ENCODE measurements at places on chromosomes 11 and 22. TPM values are rescaled to one million over a fixed set of nuclear protein-coding genes. Genes with fewer than 3 reads are reported as not detected.

RTN4R gene
- polyA plus RNA-seq = 18.9 TPM

ENTHD1 gene
- not detected for polyA plus RNA-seq

KRTAP5-7 gene
- not detected for polyA plus RNA-seq

DPAGT1 gene
- polyA plus RNA-seq = 76.2 TPM

CRACR2B gene
- polyA plus RNA-seq = 39.7 TPM

TEX54 gene
- polyA plus RNA-seq = 3.5 TPM

MOV10L1 gene
- polyA plus RNA-seq = 2.0 TPM

IL17REL gene
- not detected for polyA plus RNA-seq

ANO5 gene
- 2.6 TPM for polyA plus RNA-seq

ANGPTL5 gene
- polyA plus RNA-seq = 0.12 TPM

SHISAL1 gene
- polyA plus RNA-seq = 0.66 TPM

MS4A5 gene
- not detected for polyA plus RNA-seq

DEPDC7 gene
- polyA plus RNA-seq = 12.5 TPM
